Smooth muscle cell of the pulmonary artery (primary cell): ENCODE measurements at places on chromosomes 1 and 21. TPM values are rescaled to one million over a fixed set of nuclear protein-coding genes. Genes with fewer than 3 reads are reported as not detected.

HYI gene
- 31.5 and 35.6 TPM in 2 replicates for total RNA-seq

OPTC gene
- total RNA-seq = not detected in 2 replicates

MROH9 gene
- total RNA-seq = 0.07 and 0.39 TPM in 2 replicates

NFASC gene
- total RNA-seq = 42.0 and 47.6 TPM in 2 replicates

NLRP3 gene
- total RNA-seq = 0.33 TPM in 2 replicates

CYP4X1 gene
- total RNA-seq = 1.2 and 2.9 TPM in 2 replicates

ODF2L gene
- 13.9 and 21.6 TPM in 2 replicates for total RNA-seq

PAPPA2 gene
- total RNA-seq = 16.5 and 18.9 TPM in 2 replicates

AMIGO1 gene
- 3.3 and 4.9 TPM in 2 replicates for total RNA-seq

PROK1 gene
- total RNA-seq = not detected in 2 replicates

VWA5B1 gene
- total RNA-seq = not detected in 2 replicates

MIXL1 gene
- not detected in 2 replicates for total RNA-seq

LMX1A gene
- total RNA-seq = not detected in 2 replicates

CBR3 gene
- total RNA-seq = 4.8 and 5.8 TPM in 2 replicates

OLFML3 gene
- total RNA-seq = 24.8 and 36.4 TPM in 2 replicates

CENPL gene
- 9.5 and 12.5 TPM in 2 replicates for total RNA-seq

FAM229A gene
- total RNA-seq = 0.98 and 1.1 TPM in 2 replicates

KRTAP10-6 gene
- not detected in 2 replicates for total RNA-seq

HHIPL2 gene
- 0.23 and 0.39 TPM in 2 replicates for total RNA-seq

ANKRD35 gene
- 1.8 and 2.5 TPM in 2 replicates for total RNA-seq

RGS8 gene
- total RNA-seq = not detected in 2 replicates

TMPRSS2 gene
- total RNA-seq = not detected in 2 replicates

ANGPTL1 gene
- 6.1 and 16.4 TPM in 2 replicates for total RNA-seq

COL6A2 gene
- 3,111 and 4,259 TPM in 2 replicates for total RNA-seq

CYYR1 gene
- total RNA-seq = under 0.01 TPM in 1 of 2 replicates, not detected in the other

AMY1A gene
- total RNA-seq = not detected in 2 replicates

PRMT6 gene
- 13.0 and 14.4 TPM in 2 replicates for total RNA-seq

C1QA gene
- not detected in 2 replicates for total RNA-seq

CD48 gene
- not detected in 2 replicates for total RNA-seq

PKP1 gene
- 0.13 and 0.30 TPM in 2 replicates for total RNA-seq

FCGR3B gene
- total RNA-seq = not detected in 2 replicates

MYOC gene
- 0.13 TPM in 1 of 2 replicates, not detected in the other for total RNA-seq

STIL gene
- total RNA-seq = 1.9 and 4.0 TPM in 2 replicates

UBAP2L gene
- total RNA-seq = 72.0 and 75.8 TPM in 2 replicates

KIF26B gene
- 18.3 and 27.0 TPM in 2 replicates for total RNA-seq

KLHDC9 gene
- total RNA-seq = 0.98 and 1.2 TPM in 2 replicates

KTI12 gene
- 10.1 and 11.9 TPM in 2 replicates for total RNA-seq

GCSAML gene
- 0.13 TPM in 1 of 2 replicates, not detected in the other for total RNA-seq

ZNF593OS gene
- total RNA-seq = not detected in 2 replicates

FCAMR gene
- not detected in 2 replicates for total RNA-seq

TRNP1 gene
- total RNA-seq = 13.0 and 15.4 TPM in 2 replicates

ENTREP3 gene
- 11.1 and 20.4 TPM in 2 replicates for total RNA-seq

REN gene
- not detected in 2 replicates for total RNA-seq

S1PR1 gene
- total RNA-seq = 3.7 and 9.1 TPM in 2 replicates

FAM78B gene
- 0.13 and 0.36 TPM in 2 replicates for total RNA-seq

GJA8 gene
- not detected in 2 replicates for total RNA-seq
